Glomerular endothelial cell (primary cell): ENCODE measurements at places on chromosomes 6 and 20. TPM values are rescaled to one million over a fixed set of nuclear protein-coding genes. Genes with fewer than 3 reads are reported as not detected.

TP53TG5 gene
- total RNA-seq: not detected in 2 replicates

DNA sequence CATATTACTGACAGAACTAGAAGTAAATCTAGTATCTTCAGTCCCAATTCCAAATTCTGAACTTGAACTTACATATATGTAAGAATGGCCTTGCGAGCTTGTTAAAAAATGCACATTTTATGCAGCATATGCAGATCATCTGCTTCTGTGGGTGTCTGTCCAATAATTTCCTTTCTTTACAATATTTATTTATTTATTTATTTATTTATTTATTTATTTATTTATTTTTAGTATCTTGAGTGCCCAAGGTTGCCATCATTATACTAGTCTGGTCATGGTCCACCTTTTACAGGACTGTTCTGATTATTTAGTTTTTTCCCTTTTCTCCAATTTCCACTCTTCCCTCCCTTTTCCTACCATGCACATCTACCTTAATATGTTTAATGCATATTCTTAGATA is 528.4 kb downstream of the COL12A1 start:
- DNase-seq: no peak

- DNase-seq: no peak
These were observed 24.5 kb downstream of the FAM110A start for GRCh38 chr20:858011-858410.

GRCh38 chr6:35216412-35216732 is 2.6 kb downstream of the SCUBE3 start:
- no peak for DNase-seq

GRCh38 chr6:108874470-108875160 is 26.4 kb downstream of the ARMC2 start:
- DNase-seq: no peak
